ENCODE measurements at places on chromosomes 2 and 18.

GRCh38 chr2:203786549-203787351 is 80.3 kb downstream of the CD28 start:
- DNase-seq: no peak

DNA sequence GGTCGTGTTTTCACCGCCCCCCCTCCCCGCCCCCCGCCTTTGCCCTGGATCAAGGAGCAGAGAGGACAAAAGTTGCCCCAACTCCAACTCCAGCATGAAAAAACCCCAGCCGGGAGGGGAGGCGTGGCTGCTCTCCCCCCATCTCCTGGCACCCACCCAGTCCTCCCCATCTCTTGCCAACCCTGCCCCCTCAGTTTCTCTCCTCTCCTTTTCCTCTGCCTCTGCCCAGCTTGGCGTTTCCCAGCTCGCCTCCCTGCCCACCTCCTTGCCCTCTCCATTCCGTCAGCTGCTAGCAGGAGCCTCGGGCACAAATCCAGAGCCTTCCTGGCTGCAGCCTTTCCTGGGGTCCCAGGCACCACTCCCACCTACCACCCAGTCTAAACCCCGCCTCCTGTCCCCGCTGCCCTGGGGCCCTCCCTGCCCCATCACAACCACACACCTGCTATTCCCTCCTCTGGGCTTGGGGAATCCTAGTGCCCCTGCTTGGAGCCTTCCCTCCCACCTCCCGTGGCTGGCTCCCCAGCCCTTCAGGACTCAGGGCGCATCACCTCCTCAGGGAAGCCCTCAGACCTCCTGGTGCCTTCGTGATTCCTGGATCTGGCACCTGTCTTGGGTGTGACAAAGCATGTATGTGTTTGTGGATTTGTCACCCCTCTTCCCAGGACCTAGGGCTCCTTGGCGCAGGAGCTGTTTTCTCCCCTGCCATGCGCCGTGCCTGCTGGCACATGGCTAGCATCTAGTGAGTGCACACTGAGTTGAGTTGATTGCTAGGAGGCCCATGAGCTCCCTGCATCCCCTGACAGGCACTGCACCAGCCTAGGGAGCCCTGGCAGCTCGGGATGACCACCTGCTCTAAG is 209.1 kb downstream of the TFCP2L1 start:
- no peak for DNase-seq

DNA sequence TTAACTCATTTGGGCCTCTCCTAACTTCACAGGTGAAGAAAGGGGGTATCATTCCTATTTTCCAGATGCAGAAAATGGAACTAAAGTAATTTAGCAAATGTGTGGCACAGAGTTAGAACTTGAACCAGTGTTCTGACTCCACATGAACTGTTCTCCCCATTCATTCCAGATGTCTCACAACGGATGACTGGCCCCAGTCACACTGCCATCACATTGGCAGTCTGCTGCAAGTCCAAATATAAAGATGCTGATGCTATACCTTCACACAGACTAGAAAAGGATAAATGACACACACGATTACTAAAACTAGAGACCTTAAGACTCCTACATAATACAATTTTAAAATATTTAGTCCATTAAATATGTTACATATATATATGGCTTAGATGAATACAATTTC is 195.7 kb downstream of the NBAS start:
- no peak for DNase-seq

DNA sequence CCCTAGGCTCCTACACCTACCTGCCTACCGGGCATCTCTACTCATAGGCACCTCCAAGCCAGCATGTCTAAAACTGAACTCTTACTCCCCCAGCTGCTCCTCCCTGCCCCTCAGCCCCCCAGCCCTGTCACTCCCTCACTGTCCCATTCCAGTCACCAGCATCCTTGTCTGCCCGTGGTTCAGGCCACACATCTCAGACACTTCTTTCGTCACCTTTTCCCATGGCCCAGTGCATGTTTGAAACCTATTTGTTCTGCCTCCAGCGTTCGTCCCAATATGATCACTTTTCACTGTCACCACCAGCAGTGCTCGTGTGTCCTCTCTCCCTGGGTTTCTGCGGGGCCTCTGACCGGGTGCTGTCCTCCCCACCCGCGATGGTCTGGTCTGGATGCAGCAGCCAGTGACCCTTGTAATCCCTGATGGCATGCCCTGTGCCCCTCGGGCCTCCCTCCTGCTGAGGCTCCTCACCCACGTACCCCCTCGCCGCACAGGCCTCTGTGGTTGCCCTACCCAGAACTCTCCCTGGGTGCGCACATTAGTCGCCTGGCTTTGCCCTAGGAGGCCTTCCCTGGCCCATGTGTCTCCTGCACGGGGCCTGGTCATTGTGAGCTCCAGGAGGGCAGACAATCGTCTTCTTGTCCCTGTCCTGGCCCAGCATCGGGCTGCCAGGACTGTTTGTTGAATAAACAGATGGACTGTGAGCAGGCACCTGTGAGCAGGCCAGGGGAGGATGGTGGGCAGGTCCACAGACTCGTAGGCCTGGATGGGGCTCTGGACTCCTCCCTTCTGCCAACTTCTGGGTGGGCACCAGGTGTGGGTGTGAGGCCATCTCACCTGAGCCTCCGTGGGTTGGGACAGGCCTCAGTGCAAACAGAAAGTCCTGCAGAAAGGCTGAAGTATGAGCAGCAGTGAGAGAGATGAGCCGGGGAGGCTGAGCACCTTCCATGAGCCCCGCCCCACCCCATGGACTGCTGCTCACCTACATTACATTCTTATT is 15.5 kb downstream of the LDLRAD4 start:
- DNase-seq: no peak

DNA sequence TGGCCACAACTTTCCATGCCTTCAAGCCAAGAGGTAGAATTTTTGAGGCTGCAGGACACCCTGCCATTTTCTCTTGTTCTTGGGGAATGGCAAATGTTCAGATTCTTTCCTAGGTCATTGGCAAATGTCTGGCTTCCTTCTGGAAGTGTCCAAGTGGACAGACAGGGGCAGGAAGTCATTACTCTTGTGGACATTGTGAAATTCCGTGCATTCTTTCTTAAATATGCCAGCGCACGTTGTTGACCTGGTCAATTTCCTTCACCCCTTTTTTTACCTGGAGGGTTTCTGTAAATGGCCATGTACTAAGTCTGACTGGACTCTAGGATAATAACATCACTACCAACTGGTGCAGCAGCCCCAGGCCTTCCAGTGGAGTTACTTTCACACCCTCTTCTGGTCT is 13.9 kb downstream of the ASB18 start:
- DNase-seq: no peak

GRCh38 chr2:67619204-67619603 is 222.1 kb downstream of the ETAA1 start:
- no peak for DNase-seq

Data from epithelial cell of proximal tubule (primary cell).